ENCODE measurements at places on chromosomes 6 and 20.

DNA sequence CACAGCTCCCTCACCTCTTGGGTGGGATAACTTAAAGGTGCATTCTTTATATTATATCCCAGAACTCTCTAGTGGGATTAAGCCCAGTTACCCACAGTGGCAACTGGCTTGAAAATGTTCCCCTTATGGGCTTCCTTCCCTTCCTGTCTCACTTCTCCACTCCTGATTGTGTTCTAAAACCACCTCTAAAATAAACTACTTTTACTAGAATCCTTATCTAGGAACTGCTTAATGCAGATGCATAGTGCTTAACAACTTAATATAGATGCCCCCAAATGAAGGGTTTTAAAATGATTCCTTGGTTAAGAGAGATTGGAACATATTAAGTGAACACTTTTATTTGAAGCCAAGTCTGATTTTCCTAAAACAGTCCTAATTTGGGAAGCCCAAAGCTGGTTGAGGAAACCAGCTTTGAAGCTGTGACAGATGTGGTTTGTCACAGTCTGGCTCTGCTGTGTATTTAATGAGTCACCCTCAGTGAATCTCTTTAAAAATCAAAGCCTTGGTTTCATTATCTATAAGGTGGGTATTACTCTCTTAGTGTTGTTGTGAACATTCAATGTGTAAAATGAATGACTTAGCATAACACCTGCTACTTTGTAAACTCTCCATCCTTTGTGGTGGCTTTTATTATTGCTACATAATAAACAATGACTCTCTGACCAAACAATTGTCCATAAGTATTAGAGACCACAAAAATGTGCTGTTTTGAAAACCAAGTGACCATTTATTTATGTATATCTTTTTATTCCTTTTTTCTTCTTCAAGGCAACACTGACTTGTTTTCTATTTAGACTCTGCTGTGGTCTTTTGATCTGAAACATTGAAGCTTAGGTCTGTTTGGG is 24.4 kb downstream of the PLCB1 start:
- no peaks in the 10 kb centered on the region for H3K36me3 ChIP-seq
- no peak overlapping the region for H3K4me3 ChIP-seq
- peak overlapping the region; percentile 55 for H3K27ac ChIP-seq

- no peaks in the 10 kb centered on the region for H3K36me3 ChIP-seq
- ATAC-seq = no peak
- H3K4me1 ChIP-seq = peaks cover 67% of the 10 kb centered on the region
- no peak overlapping the region for H3K27ac ChIP-seq
Observed at GRCh38 chr6:63637865-63638445, 2.4 kb downstream of the PHF3 start.

DNA sequence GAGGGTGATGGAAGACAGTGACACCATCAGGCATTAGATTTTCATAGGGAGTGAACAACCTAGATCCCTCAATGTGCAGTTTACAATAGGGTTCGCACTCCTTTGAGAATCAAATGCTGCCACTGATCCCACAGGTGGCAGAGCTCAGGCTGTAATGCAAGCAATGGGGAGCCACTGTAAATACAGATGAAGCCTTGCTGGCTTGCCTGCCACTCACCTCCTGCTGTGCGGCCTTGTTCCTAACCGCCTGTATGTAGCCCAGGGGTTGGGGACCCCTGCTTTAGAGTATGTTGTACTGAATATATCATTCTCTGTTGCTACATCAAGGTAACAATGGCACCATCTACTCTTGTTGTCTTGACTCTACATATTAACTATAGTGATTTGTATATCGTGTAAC is 37.1 kb downstream of the TPD52L1 start:
- H3K4me1 ChIP-seq = no peaks in the 10 kb centered on the region
- H3K4me3 ChIP-seq = no peak overlapping the region
- H3K27me3 ChIP-seq = no peaks in the 10 kb centered on the region
- H3K36me3 ChIP-seq = no peaks in the 10 kb centered on the region

GRCh38 chr20:38790200-38791053 is 15.1 kb upstream of the PPP1R16B start:
- ATAC-seq = no peak
- H3K4me1 ChIP-seq = no peaks in the 10 kb centered on the region
- no peaks in the 10 kb centered on the region for H3K36me3 ChIP-seq
- no peak overlapping the region for H3K4me3 ChIP-seq
- peaks cover 19% of the 10 kb centered on the region for H3K27me3 ChIP-seq

- H3K36me3 ChIP-seq = no peaks in the 10 kb centered on the region
- no peak for ATAC-seq
- H3K4me1 ChIP-seq = no peaks in the 10 kb centered on the region
- H3K4me3 ChIP-seq = no peak overlapping the region
- H3K27ac ChIP-seq = no peak overlapping the region
Observed at GRCh38 chr6:160461641-160462040, 113.5 kb downstream of the SLC22A3 start.

- H3K27me3 ChIP-seq = peaks cover 12% of the 10 kb centered on the region
- H3K4me3 ChIP-seq = no peak overlapping the region
- no peaks in the 10 kb centered on the region for H3K36me3 ChIP-seq
- ATAC-seq = peak; percentile 58
- H3K27ac ChIP-seq = no peak overlapping the region
Observed at GRCh38 chr6:31068669-31069340, 43.6 kb downstream of the C6orf15 start.

DNA sequence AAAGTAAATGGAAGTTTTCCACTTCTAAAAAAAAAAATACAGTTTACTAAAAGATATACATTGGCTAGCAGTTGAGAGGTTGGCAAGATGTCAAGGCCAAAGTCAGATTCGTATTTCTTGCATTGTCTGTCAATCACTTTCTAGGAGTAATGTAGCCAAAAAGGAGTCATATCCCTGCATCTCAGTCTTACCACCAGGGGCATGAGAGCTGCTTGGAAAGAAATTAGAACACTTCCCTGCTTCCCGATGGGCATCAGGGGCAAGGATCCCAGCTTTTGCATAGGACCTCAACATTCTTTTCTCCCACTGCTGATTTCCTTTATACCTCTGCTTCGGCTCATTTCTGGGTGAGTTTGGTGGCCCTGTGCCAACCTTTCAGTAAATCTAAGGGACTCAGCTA is 581.0 kb upstream of the MAP3K7 start:
- no peaks in the 10 kb centered on the region for H3K36me3 ChIP-seq
- H3K4me1 ChIP-seq = no peaks in the 10 kb centered on the region
- ATAC-seq = no peak

- no peaks in the 10 kb centered on the region for H3K27me3 ChIP-seq
- no peak overlapping the region for H3K27ac ChIP-seq
- no peak overlapping the region for H3K4me3 ChIP-seq
- no peak for ATAC-seq
- no peaks in the 10 kb centered on the region for H3K36me3 ChIP-seq
Observed at GRCh38 chr6:18784794-18785193, 397.6 kb downstream of the RNF144B start.

DNA sequence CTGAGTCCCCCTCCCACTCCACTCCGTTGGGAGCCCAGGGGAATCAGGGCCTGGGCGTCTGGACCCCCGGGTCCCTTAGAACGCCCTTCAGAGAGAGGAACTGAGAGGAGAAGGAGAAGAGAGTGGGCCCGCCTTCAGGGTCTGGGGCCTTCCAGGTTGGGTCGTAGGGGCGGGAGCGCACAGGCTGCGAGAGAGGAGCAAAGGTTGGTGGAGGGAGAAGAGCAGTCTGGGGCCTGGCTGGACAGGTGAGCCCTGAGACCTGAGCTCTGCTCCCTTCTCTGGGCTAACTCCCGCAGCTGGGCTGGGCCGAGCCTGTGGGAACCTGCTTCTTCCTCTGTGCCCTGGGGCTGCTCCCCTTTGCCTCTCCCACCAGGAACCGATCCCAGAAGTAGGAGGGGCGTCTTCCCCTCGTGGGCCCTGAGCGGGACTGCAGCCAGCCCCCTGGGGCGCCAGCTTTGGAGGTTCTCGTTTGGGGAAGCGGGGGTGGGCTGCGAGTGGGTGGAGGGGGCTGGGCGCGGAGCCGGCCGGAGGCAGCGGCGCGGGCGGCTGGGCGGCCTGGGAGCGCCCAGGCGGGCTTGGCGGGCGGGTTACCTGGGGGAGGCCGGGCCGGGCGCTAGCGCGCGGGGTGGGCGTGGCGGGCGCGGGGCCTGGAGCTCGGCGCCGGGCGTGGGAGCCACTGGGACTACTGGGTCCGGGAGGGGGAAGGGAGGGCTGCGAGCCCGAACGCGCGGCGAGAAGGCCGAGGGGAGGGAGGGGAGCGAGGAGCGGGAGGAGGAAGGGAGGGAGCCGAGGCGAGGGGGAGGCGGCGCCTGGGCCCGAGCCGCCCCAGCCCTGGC is at the start of gene DDR1:
TSS of gene DDR1 (plus strand) at position 835 of the 836 bp plus-strand sequence. CDS start 4,211 bp downstream, outside the sequence.
- H3K4me1 ChIP-seq = peaks cover 62% of the 10 kb centered on the region
- H3K36me3 ChIP-seq = no peaks in the 10 kb centered on the region
- peak; percentile 83 for ATAC-seq
- peak within 1 kb of the TSS; percentile 92 for H3K27ac ChIP-seq
- H3K27me3 ChIP-seq = no peaks in the 10 kb centered on the region
- peak within 1 kb of the TSS; percentile 85 for H3K4me3 ChIP-seq

GRCh38 chr6:4153514-4153985 is 18.2 kb upstream of the ECI2 start:
- no peak for ATAC-seq
- H3K4me1 ChIP-seq = no peaks in the 10 kb centered on the region
- no peaks in the 10 kb centered on the region for H3K27me3 ChIP-seq
- no peak overlapping the region for H3K4me3 ChIP-seq
- H3K27ac ChIP-seq = no peak overlapping the region

DNA sequence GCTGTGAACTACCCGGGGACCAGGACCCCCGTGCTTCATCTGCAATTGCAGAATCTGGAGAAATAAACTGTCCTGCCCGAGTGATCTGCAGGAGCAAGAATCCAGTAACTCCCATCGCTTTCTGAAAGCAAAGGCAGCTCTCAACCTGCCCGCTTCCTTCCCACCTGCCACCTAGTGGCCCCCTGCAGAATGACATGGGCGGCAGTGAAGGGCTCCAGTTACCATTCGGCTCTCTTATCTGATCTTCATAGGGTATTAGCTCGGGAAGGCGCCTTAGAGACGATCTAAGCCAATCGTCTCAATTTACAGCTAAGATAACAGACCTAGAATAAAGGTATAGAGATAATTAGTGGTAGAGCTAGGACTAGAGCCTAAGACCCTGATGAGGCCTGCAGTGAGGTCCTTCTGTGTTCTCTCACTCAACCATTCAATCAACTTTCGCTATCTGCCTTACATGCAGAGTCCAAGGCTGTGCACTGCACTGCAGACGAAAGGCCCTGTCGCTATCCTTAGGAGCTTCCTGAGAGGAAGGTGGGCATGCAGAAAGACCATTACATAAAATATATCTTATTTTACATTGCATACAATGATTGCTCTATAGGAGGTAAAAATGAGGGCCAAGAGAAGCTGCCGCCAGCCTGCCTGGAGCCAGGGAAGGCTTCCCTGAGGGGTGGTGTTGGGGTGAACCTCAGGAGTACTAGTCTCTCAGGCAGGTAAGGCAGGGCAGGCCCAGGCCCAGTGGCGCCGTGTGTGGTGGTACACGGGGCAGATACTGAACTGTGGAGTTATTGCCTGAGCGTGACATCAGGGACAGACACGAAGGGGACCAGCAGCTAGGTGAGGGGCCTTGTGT is 7.1 kb upstream of the PSMG4 start:
- H3K27ac ChIP-seq = no peak overlapping the region
- H3K4me1 ChIP-seq = no peaks in the 10 kb centered on the region
- no peak overlapping the region for H3K4me3 ChIP-seq
- no peaks in the 10 kb centered on the region for H3K36me3 ChIP-seq
- ATAC-seq = peak; percentile 76

DNA sequence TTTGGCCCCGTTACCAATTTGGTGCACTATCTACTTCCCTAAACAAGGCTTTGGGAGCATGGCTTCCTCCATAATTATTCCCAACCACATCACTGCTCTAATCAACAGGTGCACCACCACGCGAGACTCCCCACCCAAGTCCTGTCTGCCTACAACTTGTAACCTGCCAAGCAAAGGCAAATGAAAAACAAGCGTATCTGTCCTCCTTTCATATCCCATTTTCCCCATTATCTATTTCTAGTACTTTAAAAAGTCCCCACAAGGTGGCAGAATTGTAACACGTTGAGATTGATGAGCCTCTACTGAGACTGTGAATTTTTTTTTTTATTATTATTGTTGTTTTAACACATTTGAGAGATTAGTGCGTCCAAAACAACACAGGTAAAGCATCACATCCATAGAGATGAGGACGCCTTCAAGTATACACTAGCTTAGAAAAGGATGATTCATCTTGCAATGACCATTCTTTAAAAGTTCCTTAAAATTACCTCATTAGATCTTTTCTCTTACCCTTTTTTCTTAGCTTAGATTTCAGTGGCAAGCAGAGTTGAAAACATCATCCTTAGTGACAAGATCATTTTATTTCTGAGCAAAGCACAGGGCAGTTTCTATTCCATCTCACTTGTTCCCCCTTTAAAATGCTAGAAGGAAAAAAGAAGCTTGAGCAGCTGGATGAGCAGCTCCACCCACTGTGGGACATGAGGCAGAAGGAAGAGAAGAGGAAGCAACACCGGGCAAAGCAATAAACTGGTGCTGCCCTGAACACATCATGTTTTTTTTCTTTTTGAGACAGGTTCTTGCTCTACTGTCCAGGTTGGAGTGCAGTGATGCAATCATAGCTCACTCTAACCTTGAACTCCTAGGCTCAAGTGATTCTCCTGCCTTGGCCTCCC is 210.8 kb downstream of the ARHGAP18 start:
- no peak overlapping the region for H3K4me3 ChIP-seq
- H3K36me3 ChIP-seq = no peaks in the 10 kb centered on the region
- peak overlapping the region; percentile 36 for H3K27ac ChIP-seq
- no peaks in the 10 kb centered on the region for H3K27me3 ChIP-seq
- H3K4me1 ChIP-seq = peaks cover 23% of the 10 kb centered on the region

DNA sequence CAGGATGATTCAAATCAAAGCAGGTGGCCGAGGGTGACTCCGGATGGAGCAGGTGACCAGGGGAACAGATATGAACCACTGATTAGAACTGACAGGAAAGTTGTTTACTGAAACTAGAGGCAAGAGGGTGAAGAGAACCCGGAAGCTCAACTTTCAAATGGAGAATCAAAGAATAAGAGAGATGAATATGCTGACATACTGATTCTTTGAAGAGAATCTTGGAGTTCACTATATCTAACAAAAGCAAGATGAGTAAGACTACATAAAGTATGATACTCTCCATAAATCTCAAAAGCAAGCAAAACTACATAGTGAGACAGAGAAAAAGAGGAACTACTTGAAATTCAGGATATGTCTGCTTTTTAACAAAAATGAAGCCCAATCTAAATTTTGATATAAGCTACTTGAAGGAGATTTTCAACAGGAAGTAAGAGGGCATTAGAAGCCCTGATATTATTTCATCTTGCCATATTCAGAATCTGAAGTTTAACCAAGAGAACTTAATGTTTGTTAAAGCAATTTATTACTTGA is 4.0 kb upstream of the UBD start:
- no peaks in the 10 kb centered on the region for H3K36me3 ChIP-seq
- no peak overlapping the region for H3K27ac ChIP-seq
- H3K4me3 ChIP-seq = no peak overlapping the region
- H3K4me1 ChIP-seq = no peaks in the 10 kb centered on the region
